ENCODE measurements at places on chromosomes 7 and 10.

DNA sequence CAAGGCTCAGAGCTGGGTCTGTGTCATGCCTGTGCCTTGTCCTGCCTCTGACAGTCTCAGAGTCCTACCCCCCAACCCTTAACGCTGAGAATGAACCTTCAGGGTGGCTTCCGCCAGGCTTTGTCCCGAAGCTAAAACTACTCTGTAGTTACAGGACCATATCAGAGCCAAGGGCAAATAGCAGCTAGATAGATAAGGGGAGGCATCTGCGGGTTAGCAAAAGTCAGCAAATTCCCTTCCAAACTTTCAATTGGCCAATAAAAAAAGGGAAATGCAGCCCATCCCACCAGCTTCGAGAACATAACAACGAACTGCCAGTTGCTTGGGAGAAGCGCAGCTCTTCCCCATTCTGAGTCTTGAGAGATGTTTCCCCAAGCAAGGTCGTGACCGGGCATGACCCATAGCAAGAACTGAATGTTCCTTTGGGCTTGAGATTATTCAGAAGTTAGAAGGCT, 17.7 kb downstream of the CCL24 start:
- no peak for DNase-seq

- no peak for DNase-seq
Observed at GRCh38 chr7:133562621-133563020, 309.7 kb downstream of the EXOC4 start.

DNA sequence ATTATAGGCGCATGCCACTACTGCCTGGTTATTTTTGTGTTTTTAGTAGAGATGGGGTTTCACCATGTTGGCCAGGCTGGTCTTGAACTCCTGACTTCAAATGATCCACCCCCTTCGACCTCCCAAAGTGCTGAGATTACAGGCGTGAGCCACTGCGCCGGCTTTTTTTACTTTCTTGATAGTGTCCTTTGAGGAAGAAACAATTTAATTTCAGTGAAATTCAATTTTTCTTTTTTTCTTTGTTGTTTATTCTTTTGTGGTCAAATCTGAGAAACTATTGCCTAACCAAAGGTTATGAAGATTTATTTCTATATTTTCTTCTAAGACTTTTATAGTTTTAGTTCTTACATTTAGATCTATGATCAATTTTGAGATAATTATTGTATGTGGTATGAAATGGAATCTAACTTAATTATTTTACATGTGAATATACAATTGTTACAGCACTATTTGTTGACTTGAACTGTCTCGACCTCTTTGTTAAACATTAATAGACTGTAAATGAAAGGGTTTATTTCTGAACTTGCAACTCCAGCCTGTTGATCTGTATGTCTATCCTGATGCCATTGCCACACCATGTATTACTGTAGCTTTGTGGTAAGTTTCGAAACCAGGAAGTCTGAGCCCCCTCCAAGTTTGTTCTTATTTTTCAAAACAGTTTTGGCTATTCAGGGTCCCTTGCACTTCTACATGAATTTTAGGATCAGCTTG, 19.8 kb upstream of the RASSF4 start:
- DNase-seq, result peak; percentile 15

DNA sequence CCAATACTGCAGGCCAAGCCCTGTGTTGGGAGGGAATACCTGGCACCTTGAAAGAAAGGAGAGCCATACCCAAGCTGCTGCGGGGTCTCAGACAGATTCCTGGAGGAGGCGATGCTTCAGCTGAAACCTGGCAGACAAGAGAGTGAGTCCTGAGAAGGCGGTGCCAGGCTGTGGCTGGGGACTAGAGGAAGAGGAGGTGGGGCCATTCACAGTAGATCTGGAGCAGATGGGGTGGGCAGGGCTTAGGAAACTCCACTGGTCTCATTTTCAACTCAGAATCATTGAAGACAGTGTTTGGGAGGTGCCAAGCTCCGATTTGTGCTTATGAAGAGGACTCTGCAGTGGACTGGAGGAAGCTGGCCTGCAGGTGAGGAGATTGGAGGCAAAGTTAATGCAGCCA, 236.3 kb upstream of the MKI67 start:
- no peak for DNase-seq

- DNase-seq, result no peak
Observed at GRCh38 chr10:129859536-129859935, 104.5 kb downstream of the EBF3 start.

GRCh38 chr7:18808026-18808425, 309.4 kb downstream of the TWIST1 start:
- no peak for DNase-seq

GRCh38 chr10:88245974-88246511, 337.1 kb downstream of the RNLS start:
- DNase-seq, result peak; percentile 62

- DNase-seq, result no peak
Observed at GRCh38 chr10:88903715-88904114, 23.7 kb downstream of the STAMBPL1 start.

GRCh38 chr10:30534465-30535144, 94.9 kb downstream of the LYZL2 start:
- peak; percentile 87 for DNase-seq

DNA sequence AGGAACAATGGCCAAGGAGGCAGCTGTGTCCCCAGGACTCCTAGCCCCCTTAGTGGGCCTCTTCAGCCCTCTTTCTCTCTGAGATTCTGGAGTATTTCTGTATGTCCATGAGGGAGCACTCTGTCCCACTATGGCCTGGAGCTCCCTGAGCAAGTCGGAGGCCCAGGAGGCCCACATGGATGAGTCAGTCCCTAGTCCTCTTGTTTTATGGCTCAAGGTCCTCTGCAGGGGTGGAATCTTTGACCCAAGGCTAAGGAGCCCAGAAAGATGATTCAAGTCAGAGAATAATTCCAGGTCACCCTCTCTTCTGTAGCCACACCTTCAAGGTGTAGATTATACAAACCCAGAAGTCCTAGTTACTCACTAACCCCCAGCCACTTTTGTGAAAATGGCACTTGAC, 125.6 kb downstream of the PLXNA4 start:
- DNase-seq, result no peak

GRCh38 chr10:14191871-14192270, 138.9 kb downstream of the FRMD4A start:
- DNase-seq, result no peak

DNA sequence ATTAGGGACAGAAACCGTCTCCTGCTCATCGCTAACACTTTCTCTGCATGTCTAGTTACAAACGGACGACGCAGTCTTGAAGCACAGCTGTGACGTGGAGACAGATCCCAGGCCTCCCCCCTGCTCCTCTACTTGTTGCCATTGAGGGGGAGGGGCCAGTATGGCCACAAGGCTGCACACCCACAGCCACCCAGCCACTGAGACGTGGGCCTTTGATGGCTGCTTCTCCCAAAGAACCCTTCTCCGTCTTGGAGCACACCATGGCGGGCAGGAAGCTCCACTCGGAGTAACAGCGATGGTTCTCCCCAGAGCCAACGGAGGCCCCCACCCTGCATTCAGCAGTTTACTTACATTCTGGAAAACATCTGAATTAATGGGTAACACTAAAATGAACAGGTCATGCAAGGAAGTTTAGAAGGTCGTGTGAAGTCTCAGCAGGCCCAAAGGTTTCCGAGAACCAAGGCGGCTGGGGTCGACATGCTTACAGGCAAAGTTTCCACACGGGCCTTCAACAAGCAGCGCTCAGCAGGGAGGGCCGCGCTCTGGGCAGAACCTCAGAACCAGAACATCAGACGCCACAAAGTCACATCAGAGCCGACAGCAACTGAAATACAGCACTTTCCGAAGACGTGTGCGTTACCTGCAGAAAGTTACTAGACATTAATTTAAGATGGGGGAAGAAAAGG, 169.6 kb downstream of the DIP2C start:
- DNase-seq, result no peak

GRCh38 chr10:113430634-113431397, 122.0 kb upstream of the HABP2 start:
- DNase-seq, result no peak

GRCh38 chr10:128047991-128048818, 78.0 kb downstream of the MKI67 start:
- DNase-seq, result peak; percentile 91

GRCh38 chr10:54906940-54907339, 105.9 kb upstream of the PCDH15 start:
- DNase-seq, result no peak

DNA sequence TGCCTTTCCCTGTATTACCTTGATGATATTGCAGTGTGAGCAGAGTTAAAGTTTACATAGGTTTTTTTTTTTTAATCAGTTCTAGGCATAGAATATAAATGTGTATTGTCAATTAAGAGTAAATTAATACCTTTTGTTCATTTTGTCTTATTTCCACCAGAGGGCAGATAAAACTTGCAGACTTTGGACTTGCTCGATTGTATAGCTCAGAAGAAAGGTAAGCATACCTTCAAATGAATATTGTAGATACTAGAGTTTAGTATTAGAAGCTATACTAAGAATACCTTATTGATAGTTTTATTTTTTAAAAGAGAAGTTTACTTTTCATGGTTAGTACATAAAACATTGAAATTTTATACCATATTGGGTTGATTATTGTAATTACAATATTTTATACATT, 86.8 kb downstream of the MPLKIP start:
- no peak for DNase-seq

- no peak for DNase-seq
Observed at GRCh38 chr10:35570397-35570796, 34.7 kb upstream of the GJD4 start.

GRCh38 chr7:13067036-13067435, 379.6 kb downstream of the ARL4A start:
- DNase-seq, result no peak

DNA sequence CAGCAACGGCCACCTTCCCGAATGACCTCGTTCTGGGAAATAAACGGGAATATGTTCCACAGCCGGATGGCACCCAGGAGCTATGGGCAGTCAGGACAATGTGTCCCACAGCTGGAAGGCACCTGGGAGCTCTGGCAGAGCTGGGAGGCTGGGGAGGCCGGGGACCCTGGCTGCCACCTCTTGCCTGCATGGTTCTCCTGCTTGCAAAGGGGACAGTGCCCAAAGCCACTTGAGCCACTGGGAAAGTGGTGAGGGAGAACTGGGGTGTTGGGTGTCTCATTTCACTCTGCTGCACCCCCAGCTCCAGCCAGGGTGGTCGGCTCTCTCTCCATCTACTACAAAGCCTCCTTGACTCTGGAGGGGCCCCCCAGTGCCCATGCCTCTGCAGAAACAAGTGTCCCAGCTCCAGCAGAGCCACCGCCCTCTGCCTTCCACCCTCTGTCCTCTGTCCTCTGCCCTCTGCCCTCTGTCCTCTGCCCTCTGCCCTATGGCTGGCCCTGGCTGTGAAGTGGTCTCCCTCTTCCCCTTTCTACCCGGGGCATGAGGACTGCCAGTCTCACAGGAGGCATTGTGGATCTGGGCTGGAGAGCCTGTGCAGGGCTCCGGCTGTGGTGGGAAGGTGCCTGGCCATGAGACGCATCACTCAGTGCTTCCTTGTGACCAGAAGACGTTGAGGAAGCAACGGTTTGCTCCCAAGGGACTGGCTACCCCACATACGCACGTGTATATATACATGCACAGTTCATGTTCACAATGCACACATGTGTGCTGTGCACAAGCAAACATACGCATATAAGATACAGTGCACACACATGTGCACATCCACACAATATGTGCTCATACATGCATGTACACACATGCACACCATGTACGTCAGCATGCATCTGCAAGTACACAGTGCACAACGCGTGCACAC, 21.5 kb upstream of the INPP5A start:
- no peak for DNase-seq

DNA sequence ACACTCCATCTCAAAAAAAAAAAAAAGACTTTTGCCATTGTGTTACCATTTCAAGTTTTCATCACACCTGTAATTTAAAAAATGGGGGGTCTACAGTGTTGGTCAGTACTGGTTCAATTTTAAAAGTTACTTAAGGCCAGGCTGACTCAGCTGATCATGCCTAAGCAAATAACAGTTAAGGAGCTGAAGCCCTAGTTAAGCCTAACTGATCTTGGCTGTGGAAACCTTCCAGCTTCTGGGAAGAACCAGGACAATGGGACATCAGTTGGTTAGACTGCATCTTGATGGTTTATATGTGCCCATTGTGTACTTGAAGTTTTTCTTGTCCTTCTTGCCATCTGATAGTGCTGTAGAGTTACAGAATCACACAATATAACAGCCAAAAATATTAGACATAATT, 26.7 kb downstream of the VCL start:
- DNase-seq, result no peak

DNA sequence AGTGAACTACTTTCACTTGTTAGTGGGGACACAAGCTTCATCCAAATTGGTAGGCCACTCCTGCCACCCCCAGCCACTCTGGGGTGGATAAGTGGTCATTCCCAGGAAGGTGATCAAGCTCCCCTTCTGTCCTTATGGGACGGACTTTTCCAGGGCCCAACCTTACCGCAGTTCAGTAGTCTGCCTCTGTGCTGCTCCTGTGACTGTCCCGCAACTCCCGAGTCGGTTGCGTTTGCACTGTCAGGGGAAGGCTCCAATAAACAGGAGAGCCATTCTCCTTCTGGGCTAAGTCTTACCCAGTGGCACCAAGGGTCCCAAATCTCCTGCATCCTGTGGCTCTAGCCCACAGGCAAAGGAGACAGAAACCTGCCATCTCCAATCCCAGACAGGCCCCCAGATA, 7.4 kb upstream of the ZNF33A start:
- no peak for DNase-seq

- no peak for DNase-seq
Observed at GRCh38 chr7:41758321-41758720, 55.4 kb upstream of the INHBA start.

DNA sequence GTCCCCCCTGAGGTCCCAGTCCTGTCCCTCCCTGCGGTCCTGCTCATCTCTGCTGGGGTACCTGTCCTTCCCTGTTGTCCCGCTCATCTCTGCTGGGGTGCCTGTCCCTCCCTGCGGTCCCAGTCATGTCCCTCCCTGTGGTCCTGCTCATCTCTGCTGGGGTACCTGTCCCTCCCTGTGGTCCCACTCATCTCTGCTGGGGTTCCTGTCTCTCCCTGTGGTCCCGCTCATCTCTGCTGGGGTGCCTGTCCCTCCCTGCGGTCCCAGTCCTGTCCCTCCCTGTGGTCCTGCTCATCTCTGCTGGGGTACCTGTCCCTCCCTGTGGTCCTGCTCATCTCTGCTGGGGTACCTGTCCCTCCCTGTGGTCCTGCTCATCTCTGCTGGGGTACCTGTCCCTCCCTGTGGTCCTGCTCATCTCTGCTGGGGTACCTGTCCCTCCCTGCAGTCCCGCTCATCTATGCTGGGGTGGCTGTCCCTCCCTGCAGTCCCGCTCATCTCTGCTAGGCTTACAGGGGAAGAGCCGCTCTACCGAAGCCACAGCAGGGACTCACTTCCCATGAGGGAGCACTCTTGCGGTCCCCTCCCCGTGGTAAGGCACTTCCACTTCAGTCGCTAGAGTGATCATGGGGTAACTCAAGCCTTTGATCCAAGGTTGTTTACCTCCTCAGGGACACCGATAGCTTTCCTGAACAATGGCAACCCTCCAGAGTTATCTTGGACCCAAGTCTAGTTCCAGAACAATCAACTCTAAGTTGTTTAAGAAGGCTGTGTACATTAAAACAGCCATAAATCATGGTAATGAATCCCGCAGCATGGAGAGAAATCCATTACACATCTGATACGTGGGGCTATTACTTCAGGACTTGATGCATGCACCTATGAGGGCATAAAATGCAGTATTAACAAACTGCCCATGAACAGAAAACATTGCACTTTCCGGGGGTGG, 46.8 kb upstream of the MNX1 start:
- no peak for DNase-seq
